ENCODE measurements at places on chromosomes 3 and 15. TPM values are rescaled to one million over a fixed set of nuclear protein-coding genes. Genes with fewer than 3 reads are reported as not detected.

DNA sequence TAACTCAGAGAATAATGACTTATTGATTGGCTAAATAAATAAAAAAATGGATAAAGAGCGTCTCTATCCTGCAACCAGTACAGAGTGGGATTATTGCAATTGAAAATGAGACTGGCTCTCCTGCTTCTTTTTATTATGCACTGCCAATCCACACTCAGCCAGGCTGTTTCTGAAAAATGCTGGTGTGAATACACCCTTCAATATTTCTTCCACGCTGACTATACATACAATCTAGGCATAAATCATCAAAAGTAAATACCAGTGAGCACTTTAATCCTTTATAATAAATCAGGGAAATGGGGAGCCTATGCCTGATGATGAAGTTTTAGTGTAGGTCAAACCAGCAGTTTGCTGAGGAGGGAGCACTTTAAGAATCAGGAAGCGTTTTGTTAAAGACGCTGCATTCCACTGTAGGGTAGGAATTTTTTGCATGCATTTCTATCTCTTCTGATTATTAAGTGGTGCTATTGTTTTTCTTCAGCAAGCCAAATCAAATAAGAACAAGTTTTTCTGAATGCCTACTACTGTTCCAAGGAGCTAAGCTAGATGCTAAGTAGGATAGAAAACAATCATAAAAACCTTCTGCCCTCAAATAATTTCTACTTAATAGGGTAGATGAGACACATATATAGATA, 781.5 kb downstream of the TBL1XR1 start:
- DNase-seq: no peak

The SLC9C1 gene
- polyA plus RNA-seq: not detected

DNA sequence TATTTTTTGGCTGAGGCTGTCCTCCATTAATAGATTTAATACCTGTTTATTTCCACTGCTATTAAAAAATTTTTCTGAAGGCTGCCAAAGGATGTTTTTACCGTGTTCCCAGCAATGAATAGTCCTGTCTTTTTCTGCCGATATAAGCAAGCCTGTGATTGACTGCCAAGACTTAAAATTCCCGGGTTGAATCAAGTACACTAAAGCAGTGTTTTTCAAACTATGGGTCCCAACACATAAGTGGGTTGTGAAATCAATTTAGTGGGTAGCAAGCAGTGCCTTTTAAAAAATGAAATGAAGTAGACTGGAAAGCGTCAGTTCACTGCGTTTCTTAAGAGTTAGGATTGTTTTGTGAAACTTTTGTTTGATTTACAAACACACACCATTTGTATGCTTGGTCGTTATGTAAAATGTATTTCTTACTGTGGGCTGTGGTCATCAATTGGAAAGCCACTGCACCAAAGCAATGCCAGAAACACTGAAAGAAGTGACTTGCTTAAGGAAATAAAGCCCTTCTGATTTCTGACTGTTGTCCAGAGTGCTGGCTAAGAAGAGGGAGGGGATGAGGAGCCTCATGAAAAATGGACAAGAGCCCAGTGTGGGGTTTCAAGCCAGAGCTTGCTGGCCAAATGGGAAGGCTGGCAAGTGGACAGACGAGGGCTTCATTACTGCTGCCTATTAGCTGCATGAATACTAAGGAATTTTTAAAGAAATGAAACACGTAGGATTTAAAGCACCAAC, 206.0 kb downstream of the THRB start:
- DNase-seq: peak; percentile 16

The SEMA5B gene
- 0.48 TPM for polyA plus RNA-seq

- DNase-seq: no peak
Measured at GRCh38 chr3:113218681-113219045, 7.3 kb downstream of the BOC start.

GRCh38 chr3:152229692-152230091, 39.0 kb upstream of the MBNL1 start:
- DNase-seq: no peak

DNA sequence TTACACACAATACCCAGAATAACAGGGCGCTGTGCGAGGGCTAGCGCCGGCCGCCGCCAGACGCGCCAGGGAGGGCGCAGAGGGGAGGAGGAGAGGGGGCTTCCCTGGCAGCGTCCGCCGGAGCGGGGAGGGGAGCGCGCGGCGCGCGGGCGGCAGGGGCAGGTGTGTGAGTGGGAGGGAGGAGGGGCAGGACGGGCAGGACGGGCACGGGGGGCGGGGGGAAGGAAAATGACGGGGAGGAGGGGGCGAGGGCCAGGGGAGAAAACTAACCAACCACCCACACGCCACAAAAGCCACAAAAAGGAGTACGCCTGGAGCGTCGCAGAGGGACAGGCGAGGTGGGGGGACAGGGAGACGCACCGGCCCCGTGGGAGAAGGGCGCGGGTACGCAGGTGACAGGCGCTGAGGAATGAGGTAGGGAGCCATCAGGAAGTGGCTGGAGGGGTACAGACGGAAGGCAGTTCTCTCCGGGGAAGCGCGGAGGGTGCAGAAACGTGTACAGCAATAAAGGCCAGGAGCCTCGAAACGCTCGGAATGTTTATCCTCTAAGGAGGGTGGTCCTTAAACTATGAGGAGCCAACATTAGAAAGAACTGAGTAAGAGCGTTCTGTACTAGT, 610 bp upstream of the SATB1 start:
- peak; percentile 72 for DNase-seq
